ENCODE measurements at places on chromosomes 12 and 14.

GRCh38 chr12:25854991-25855390 lies 103.5 kb upstream of the RASSF8 start:
- no peak for DNase-seq

- DNase-seq = no peak
Measured at GRCh38 chr14:51260225-51260624, 20.2 kb downstream of the TMX1 start.

GRCh38 chr12:102349079-102349478 lies 131.3 kb downstream of the IGF1 start:
- no peak for DNase-seq

DNA sequence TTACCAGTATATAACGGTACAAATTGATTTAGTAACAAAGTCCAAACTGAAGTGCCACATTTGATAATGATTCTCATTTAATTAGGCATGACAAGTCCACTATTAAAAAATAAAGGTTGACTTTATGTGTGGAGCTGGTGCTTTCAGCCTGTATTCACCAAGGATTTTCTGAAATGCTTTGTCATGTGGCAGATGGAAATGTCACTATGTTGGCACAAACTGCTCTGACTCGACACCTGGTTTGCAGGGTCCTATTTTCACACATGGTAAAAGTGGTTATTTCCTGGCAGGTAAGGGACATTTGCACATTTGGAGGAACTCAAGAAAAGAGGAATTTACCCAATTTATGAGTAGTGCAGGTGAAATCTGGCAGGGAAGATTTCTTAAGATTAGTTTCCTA lies 572.6 kb upstream of the MDGA2 start:
- DNase-seq = peak; percentile 42

GRCh38 chr14:23182372-23183157 lies 895 bp downstream of the SLC7A8 start:
- DNase-seq = no peak

GRCh38 chr12:10689146-10689545 lies 15.3 kb upstream of the STYK1 start:
- no peak for DNase-seq

- DNase-seq = no peak
Measured at GRCh38 chr14:68568907-68569897, 223.7 kb downstream of the ZFP36L1 start.

- no peak for DNase-seq
Measured at GRCh38 chr12:56840922-56841321, 77.8 kb downstream of the HSD17B6 start.

DNA sequence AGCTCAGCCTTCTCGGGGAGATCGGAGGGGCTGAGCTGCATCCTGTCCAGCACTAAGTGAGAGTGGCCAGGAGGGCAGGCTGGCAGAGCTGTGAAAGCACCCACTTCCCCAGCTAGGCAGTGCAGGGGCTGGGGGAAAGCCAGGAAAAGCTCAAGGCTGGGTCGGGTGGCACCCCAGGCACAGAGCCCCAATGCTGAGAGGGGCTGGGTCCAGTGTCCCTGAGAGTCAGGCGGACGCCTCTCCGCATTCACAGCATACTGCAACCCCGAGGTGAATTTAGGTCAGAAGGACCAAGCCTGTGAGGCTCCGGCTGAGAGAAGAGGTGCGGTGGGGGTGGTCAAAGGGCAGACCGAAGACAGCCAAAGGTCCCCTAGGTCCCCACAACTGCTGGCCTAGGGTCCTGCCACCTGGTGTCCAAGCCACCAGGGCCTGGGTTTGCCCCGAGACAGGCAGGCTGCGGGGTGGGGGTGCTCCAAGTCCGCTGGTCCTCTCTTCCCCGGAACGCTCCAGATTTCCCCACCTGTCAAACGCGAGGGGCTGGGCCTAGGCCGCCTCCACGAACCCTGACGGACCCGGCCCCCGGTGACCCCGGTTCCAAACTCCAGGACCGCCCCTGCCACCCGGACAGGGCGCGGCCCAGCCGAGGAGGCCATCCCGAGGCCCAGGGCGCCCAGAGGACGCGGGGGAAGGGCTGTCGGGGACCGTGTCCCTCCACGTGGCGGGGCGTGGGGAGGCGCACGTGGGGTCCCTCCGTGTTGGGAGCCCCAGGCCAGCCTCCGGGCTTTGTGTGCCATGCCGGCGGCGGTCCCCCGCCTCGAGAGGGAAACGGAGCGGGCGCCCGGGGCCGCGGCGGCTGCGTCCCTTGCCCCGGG lies 527 bp downstream of the CAMKK2 start:
- no peak for DNase-seq

DNA sequence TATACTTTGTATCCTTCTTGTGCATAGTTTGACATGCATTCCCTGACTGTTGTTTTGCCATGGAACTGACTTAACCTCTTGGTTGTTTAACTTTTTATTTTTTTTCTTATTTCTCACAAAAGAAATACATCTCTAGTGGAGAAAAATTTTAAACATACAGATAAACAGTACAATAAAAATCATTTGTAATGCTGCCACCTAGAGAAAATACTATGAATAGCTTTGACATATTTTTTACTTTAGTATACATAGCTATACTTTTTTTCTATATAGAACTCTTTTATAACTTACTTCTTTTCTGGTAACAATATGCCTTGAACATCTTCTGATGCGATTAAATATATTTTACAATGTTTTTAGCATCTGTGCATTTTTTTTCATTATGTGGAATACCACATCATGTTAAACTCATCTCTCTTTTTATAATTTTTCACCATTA lies 184.5 kb downstream of the AKAP6 start:
- no peak for DNase-seq

GRCh38 chr14:65261946-65262345 lies 150.6 kb upstream of the FUT8 start:
- DNase-seq = no peak

- DNase-seq = no peak
Measured at GRCh38 chr14:38884109-38884508, 218.9 kb downstream of the SEC23A start.

DNA sequence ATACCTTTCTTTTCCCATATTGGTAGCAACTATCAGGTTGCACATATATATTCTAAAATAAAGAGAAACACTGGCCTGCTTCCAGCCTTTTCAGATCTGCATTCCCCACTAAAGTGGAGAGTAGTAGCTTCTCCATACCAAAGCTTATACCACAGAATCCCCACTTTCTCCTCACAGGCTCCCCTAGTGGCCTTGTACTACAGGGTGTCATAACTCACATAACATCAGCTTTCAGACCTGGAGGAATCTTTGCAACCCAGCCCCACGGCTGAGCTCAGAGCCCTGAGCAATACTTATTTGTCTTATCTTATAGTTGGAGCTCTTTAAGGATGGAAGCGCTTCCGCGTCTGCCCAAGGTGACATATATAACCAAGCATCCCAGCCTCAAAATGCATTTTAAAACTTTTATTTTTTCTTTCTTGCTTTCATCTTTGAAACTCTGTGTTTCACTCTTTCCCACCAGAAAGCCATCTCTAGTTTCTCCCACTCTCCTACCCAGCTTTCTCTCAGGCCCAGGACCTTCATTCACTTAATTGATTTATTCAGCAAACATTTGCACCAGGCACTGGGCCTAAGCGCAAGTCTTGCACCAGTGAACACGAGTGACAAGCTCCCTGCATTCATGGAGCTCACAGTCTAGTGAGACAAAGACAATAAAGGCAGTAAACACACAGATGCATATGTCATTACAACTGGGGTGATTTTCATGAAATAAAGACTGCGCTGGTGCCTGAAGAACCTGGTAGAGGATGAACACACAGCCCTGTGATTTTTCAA lies 254.7 kb downstream of the IPO8 start:
- DNase-seq = peak; percentile 46

- no peak for DNase-seq
Measured at GRCh38 chr14:37991027-37991426, 216.7 kb upstream of the SSTR1 start.

DNA sequence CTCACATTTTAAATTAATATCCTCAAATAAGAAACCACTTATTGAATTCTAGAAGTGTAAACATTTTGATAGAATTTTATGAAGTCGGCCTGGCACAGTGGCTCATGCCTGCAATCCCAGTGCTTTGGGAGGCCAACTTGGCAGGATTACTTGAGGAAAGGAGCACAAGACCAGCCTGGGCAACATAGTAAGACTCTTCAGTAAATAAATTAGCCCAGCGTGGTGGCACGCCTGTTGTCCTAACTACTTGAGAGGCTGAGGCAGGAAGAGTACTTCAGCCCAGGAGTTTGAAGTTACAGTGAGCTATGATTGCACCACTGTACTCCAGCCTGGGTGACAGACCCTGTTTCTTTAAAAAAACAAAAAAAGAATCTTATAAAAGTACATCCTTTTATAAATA lies 8.9 kb upstream of the ZNF410 start:
- DNase-seq = no peak

DNA sequence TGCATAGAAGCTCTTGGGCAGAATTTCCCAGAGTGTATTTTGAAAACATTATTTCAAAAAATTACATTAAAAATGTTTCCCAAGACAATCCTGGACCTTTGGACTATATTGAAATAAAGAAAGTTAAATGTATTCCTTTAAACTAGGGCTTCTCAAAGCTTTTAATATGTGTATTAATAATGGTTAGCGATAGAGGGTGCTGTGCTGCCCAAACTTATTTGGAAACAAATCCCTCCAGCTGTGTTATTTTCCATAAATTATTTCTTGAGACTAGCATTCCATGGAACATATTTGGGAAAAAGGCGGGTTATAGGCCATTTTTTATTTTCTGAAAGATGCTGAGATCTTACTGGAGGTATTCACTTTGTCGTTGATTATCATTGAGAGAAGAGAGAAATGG lies 397.8 kb upstream of the MIS18BP1 start:
- DNase-seq = no peak

DNA sequence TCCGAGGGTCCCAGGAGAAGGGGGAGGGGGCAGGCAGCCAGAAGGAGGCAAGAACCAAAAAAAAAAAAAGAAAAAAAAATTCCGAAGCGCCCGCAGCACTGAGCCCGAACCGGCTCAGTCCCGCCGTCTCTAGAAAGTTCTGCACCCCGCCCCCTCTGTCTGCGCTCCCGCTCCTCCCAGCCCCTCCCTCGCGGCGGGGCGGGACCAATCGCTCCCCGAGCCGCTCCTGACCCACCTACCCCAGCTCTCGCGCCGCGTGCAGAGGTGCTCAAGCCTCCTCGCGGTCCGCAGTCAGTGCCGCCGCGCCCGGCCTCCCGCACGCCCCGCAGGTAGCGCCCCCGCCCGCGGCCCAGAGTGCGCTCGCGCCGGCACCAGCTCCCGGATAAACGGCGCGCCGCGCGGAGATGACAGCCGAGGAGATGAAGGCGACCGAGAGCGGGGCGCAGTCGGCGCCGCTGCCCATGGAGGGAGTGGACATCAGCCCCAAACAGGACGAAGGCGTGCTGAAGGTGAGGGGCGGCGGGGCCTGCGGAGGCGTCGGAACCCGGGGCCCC lies at the start of gene FKBP4:
Gene FKBP4, plus strand, starts transcription at position 235 of the 554 bp plus-strand sequence. Its CDS starts 170 bp downstream, at position 405.
- no peak for DNase-seq

DNA sequence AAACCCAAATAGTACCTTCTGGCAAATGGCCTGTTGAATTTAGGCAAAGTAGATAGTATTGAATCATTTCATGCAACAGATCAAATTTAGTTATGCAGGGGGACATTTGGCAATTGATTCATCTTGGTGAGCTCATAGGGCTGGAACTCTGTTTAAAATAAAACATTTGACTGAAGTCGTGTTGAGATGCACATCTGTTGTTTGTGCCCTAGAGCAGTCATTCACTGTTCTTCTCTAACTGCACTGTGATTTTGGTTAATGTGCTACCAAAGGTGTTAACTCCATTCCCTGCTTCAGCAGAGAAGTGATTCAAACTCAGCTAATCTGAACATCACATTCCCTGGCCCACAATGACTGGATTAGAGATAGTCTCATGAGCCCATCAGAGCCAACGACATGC lies 44.0 kb upstream of the CSRP2 start:
- DNase-seq = no peak

GRCh38 chr12:44689587-44689986 lies 186.5 kb downstream of the NELL2 start:
- no peak for DNase-seq

DNA sequence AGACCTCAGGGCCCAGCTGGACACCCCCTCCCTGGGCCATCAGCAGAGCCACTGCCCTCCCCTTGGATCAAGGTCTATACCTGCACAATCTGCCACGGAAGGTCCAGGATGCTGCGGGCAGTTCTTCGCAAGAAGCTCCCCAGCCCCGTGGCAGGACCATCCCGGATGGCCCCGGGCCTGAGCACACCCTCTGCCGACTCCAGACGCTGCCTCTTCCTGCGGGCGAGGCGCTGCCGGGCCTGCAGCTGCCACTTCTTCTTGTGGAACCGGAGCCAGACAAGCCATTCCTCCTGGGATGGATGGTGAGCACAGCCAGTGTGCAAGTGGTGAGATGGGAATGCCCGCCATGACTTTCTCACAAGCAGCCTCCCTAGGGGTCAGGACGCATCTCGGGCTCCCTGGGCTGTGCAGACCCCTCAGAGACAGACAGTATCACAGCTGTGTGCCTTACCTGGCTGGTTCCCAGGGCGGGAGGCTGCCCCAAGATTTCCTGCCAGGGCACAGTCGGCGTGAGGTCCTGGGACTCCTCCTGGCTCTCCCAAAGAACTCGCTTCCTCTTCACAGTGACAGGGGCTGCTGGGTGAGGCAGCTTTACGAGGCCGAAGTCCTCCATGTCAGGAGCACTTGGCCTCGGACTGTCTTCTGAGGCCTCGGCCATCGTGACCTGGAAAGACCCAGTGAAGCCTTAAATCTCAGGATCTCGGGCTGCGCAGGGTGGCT lies 30.8 kb downstream of the P2RX2 start:
- DNase-seq = no peak

- DNase-seq = no peak
Measured at GRCh38 chr12:41402801-41403200, 214.7 kb downstream of the PDZRN4 start.

DNA sequence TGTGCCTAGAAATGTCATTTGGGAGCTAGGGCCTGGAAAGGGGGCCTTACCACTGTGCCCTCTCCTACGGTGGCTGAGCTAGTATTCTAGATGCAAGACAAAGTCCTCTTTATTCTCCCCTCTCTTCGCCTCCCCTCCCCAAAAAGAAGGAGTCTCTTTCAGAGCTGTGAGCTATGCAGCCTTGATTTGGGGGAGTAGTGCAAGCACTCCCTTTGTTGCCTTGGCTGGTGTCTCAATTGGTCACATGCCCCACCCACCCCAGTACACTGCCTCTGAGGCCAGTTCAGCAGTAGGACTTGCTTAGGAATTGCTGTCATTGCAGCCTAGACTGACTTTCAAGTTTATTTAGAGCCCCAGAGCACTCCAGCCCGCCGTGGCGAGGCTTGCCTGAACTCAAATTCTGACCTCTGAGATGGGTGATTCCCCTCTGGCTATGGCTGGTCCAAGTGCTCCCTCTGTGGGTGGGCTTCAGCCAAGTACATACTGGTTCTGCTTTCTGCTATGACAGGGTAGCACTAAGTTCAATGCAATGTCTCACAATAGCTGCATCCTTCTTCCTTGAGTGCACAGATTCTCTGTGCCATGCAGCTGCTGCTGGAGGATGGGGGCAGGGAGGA lies 37.0 kb upstream of the FBXO33 start:
- DNase-seq = peak; percentile 10
